ENCODE measurements at places on chromosomes 11 and 22.
A peak's percentile ranks its signal among the peaks of the same experiment; 100 is the strongest.

DNA sequence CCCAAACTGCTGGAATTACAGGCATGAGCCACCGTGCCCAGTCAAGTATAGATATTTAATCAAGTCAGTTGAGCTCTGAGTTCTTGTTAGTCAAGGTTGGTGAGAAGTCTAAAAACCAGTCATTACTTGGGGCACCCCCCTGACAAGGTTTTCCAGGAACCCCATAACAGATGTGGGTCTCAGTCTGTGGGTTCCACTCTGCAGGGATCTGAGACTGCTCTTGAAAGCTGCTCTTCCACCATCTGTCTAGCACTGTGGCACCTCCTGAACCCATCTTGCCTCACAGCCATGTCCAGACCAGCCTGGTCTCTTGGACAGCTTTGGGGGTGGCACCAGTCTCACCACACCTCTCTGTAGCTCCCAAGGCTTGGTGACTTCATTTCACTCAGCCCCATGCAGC, 44.3 kb upstream of the PLET1 start:
- DNase-seq, result no peak

DNA sequence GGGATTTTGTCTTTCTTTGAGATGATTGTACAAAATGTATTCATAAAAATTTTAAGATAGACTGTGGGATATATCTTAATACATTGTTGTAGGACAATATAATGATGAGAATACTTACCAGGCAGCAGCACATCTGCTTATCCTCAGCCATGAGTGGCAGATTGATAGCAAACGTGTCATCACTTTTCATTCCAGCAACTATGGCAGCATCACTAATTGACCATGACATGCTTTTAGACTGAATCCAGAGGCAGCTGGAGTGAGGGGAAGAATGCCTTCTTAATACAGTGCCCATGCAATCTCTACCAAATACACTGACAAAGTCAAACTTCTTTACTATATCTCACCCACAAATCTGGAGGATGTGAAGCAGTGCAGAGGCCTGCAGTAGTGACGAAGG, 755.2 kb upstream of the RAG2 start:
- no peak for DNase-seq

- DNase-seq, result peak; percentile 76
Measured at GRCh38 chr11:96246718-96247552, 96.1 kb downstream of the MAML2 start.

- DNase-seq, result no peak
Measured at GRCh38 chr11:3040881-3041280, 16.3 kb downstream of the CARS1 start.

- DNase-seq, result no peak
Measured at GRCh38 chr11:113805640-113806039, 26.0 kb downstream of the CLDN25 start.

- DNase-seq, result peak; percentile 8
Measured at GRCh38 chr11:9681583-9682372, 17.9 kb downstream of the SWAP70 start.

GRCh38 chr11:10388574-10388973, 66.5 kb upstream of the AMPD3 start:
- no peak for DNase-seq

DNA sequence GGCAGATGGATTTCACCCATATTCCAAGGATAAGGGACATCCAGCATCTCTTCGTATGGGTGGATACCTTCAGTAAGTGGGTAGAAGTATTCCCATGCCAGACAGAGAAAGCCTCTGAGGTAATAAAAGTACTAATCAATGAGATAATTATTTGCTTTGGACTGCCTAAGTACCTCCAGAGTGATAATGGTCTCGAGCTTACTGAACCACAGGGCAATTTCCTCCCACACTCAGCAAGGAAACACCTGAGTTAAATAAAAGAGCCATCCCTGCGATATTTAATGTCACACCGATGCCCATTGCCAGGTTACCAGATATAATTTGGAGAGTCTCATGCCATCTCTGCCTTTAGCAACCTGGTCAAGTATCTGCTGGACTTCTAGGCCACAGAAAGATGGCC, 70.6 kb upstream of the MPEG1 start:
- DNase-seq, result no peak

- no peak for DNase-seq
Measured at GRCh38 chr22:47858773-47859306, 1096.4 kb downstream of the TBC1D22A start.

- DNase-seq, result no peak
Measured at GRCh38 chr22:22078329-22078728, 95.7 kb upstream of the TOP3B start.

DNA sequence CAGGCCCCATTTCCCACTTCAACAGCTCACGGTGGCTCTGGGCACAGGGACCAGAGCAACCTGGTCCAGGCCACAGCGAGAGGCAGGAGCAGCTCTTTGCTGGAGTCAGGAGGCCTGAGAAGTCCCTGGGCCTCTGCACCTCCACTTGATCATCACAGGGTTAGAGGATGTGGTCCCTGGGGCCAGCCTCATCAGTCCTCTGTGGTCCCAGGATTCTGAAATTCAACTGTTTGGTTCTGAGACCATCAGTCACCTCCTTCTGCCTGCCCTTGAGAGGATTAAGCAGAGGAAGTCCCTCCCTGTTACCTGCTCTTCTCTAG, 24.9 kb upstream of the CBX7 start:
- no peak for DNase-seq

DNA sequence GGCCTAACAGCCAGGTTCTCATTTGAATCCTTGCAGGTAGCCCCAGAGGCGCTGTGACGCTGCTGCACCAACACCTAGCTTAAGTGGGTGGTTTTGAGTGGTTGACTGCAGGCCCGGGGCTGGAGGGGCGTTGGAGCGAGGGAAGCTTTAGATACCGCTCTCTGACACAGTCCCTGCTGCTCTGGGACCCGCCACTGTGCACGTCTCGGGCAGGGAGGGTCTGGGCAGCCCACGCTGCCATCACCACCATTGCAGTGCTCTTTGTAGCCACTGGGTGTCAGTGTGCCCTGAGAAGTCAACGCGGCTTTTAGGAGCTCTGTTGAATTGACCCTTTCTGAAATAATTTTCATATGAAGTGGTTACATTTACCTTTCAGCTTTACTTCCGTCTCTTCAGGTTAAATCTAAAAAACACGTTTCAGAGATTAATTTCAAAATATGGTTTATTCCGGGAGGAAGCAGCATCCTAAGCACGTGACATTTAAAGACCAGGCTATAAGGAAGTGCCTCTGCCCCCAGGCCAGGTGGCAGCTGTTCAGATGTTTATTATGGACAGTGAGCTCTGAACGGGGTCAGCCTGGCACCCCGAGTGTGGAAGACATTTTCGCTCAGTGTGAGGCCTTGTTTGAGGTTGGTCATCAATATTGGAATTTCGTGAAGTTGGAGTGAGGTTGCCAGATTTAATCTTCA, 30.9 kb upstream of the PARVB start:
- peak; percentile 48 for DNase-seq

DNA sequence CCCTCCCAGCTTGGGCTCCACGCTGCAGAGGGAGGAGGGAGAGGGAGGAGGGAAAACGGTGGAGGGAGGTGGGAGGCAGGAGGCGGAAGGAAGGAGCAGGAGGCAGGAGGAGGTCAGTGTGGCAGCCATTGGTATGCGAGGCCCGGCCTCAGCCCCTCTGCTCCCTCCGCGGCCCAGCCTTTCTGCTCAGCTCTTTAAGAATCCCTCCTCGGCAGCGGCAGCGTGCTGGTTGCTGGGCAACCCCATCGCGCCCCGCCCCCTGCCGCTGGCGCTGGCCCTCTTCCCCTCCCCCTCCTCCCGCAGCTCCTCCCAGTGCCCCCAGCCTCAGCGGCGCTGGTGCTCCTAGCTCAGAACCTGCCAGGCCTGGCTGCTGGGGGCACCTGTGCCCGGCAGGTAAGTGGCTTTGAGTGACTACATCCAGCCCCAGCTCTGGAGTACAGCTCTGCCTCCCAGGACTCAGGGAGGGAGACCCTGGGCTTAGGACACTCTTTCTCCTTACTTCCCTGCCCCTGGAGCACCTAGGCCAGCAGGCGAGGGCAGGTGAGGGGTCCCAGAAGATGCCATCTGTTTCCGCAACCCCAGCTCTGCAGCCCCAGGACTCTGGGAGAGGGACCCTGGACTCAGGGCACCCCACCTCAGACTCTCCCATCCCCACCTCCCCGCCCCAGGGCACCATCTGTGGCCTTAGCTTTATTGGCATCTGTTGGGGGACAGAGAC, 7.2 kb upstream of the FLRT1 start:
- no peak for DNase-seq

DNA sequence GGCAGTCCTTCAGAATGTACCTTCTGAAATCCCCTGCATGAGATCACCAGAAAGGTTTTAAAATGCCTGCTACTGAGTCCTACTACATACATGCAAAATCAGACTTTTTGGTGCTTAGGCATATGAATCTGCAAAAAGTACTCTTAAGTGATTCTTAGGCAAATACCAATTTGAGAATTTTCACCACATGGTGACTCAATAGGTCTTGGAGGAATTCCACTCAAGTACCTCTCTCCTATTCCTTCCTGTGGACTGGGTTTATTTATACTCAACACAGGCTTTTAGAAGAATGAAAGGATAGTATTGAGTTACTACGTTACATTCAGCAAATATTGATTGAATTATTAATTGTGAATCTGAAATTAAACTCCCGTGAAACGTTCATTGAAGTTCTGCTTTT, 223.9 kb downstream of the CNTN5 start:
- no peak for DNase-seq

GRCh38 chr22:23227380-23227779, 47.1 kb downstream of the BCR start:
- DNase-seq, result peak; percentile 70

All from inflammatory macrophage treated with lipopolysaccharide for 1 hour (primary cell).